GM12892 (cell line): ENCODE measurements at places on chromosomes 5 and 9.

DNA sequence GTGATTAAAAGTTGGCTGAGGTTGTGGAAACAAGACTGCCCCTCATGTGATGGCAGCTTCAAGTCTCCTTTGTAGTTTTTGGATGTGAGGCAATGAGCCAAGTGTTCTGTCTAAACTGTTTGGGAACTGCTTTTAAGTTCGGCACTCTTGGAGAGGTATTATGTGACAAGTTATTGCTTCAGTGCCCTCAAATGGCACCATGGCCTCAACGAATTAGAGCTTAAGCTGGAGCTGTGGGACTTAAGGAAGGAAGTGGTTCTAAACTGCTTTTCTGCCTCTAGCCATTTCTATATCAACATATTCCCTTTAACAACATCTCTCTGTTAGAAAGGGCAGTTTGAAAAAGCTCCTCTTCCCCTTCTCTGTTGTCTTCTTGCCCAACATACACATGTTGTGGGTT, 227.7 kb downstream of the RFK start:
- DNase-seq, result no peak

GRCh38 chr5:142015781-142016533, 3.1 kb upstream of the GNPDA1 start:
- no peak for DNase-seq

- no peak for DNase-seq
These were observed 20.8 kb downstream of the AGXT2 start for GRCh38 chr5:35026941-35027340.

- no peak for DNase-seq
These were observed 37.4 kb downstream of the P4HA2 start for GRCh38 chr5:132190161-132190817.

DNA sequence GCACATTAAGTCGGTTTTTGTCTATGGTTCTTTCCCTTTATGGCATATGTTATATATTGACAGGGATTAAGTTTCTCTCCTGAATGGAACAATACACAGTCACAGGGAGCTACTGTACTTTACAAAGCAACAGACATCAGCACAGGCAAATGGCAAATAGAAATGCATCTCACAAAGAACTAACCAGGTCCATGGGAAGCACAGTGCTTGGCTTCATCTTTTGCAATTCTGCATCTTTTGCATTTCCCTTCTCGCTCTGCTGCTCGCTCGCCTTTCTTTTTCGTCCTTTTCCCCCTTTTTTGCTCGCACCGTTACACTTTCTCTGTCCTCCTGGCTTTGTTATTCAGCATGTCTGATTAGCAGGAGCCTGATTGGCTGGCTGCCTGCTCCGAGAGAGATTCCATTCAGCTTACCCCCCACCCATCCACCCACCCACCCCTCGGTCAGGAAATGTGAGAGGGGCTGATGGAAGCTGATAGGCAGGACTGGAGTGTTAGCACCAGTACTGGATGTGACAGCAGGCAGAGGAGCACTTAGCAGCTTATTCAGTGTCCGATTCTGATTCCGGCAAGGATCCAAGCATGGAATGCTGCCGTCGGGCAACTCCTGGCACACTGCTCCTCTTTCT, at the start of gene ADAMTSL1:
Gene ADAMTSL1 (plus strand): TSS at position 502 of the 628 bp plus-strand sequence. CDS start 80 bp downstream, at position 582.
- DNase-seq, result no peak

- DNase-seq, result no peak
These were observed 432.1 kb downstream of the CDH18 start for GRCh38 chr5:19555876-19556275.
